ENCODE measurements at places on chromosomes 3 and 15.

- no peak for DNase-seq
These were observed 2.9 kb downstream of the PLXND1 start for GRCh38 chr3:129603561-129603942.

- no peak for DNase-seq
These were observed 40.1 kb downstream of the SETMAR start for GRCh38 chr3:4343258-4343657.

DNA sequence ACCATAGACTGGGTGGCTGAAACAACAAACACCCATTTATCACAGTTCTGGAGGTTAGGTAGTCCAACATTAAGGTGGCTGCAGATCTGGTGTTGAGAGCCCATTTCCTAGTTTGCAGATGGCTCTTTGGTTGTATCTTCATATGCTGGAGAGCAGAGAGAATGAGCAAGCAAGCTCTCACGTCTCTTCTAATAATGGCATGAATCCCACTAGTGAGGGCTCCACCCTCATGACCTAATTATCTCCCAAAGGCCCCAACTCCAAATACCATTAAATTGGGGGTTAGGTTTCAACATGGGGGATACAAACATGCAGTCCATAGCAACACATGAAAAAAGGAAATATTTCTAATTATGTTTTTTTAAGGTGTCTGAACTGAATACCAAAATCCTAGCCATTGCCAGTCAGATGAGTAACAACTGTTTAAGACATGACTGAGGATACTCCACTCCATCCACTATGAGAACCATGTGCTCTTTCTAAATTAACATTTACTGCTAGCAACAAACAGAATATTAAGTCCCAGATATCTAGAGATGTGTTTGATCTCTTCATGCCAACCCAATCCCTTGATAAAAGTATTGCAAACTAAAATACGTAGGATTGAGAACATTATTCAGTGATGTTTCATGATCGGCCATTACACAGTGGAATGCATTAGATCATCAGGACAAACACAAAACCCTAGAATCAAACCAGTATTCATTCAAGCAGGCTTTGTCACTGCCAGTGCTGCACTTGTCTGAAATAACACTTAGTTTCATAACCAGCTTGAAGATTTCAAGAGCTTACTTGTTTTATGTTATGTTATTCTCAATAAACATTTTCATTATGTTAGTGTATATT lies 340.3 kb downstream of the SLC9A9 start:
- no peak for DNase-seq

GRCh38 chr3:109316162-109316730 lies at the start of gene DPPA2:
TSS of gene DPPA2 (minus strand) at chr3:109316517. CDS start at chr3:109314542, 1,975 bp downstream.
- no peak for DNase-seq

- no peak for DNase-seq
These were observed 130.6 kb upstream of the STT3B start for GRCh38 chr3:31402117-31402516.

DNA sequence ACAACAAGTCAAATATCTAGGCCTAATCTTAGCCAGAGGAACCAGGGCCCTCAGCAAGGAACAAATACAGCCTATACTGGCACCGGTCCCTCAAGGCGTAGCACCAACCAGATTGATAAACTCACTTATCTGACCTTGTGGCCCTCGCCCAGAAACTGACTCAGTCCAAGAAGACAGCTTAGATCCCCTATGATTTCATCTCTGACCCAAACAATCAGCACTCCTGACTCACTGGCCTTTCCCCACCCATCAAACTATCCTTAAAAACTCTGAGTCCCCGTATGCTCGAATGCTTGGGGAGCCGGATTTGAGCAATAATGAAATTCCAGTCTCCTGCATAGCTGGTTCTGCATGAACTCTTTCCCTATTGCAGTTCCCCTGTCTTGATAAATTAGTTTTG lies 1.6 kb upstream of the SORD start:
- no peak for DNase-seq

GRCh38 chr3:119497820-119498185 lies 544 bp upstream of the TIMMDC1 start:
- DNase-seq = no peak

GRCh38 chr3:36777424-36778218 lies 13.3 kb upstream of the DCLK3 start:
- no peak for DNase-seq

- DNase-seq = no peak
These were observed 154.7 kb upstream of the TSPAN3 start for GRCh38 chr15:77225646-77226045.
